ENCODE measurements at places on chromosomes 7 and 10.

DNA sequence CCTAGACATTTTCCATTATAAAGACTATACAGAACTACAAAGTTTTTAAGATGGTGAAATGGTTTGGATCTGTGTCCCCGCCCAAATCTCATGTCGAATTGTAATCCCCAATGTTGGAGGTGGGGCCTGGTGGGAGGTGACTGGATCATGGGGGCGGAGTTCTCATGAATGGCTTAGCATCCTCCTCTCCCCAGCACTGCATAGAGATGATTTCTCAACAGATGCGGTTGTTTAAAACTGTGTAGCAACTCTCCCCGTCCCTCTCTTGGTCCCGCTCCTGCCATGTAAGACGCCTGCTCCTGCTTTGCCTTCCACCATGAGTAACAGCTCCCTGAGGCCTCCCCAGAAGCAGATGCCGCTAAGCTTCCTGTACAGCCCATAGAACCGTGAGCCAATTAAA lies 1.6 kb downstream of the FAM133B start:
- DNase-seq = peak; percentile 16

- no peak for DNase-seq
Observed at GRCh38 chr7:102410123-102410522, 14.0 kb downstream of the PRKRIP1 start.

DNA sequence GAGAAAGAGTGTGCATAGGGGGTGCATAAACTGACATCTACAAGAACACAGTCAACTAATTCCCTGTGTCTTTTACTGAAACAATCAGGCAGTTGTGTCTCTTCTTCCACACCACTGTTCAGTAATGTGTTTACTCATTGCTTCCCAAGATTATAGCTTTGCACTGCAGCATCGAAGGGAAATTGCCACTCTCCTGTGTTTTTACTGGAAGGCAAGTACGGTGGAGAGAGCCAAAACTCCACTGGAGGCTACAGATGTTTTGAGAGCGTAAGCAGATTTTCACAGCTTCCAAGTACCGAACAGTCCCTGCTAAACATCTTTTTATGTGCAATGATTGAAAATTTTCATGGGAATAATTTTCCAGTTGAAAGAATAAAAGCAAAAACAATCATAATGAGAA lies 510.5 kb upstream of the AKR1E2 start:
- DNase-seq = peak; percentile 85

GRCh38 chr10:49138361-49138891 lies 4.6 kb upstream of the FAM170B start:
- DNase-seq = no peak

- DNase-seq = peak; percentile 96
Observed at GRCh38 chr7:29285444-29285793, 90.8 kb downstream of the CHN2 start.

DNA sequence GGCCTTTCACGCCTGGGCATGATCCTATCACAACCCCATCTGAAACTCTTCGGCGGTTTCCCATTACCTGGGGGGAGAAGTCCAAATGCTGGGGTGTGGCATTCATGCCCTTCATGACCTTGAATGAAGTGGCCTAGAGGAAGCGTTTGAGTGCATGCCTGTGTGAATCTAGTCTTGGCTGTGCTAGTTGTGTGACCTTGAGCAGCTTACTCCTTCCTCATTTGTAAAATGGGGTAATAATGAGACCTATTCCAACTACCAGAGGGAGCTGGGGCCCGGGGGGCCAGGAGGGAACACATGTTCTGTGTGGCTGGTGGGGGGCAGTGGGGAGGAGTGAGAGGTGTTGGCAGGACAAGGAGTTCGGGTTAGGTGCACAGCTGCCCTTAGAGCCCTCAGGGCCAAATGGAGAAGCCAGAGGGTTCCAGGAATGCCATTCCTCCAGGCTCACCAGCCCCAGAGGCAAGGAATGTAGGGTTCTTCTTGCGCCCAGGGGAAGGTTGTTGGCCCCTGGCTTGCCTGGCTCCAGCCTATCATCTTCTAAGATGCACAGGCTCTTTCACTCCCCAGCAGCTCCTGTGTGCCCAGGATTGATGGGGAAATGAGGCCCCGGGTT lies 21.3 kb upstream of the TBRG4 start:
- DNase-seq = no peak

DNA sequence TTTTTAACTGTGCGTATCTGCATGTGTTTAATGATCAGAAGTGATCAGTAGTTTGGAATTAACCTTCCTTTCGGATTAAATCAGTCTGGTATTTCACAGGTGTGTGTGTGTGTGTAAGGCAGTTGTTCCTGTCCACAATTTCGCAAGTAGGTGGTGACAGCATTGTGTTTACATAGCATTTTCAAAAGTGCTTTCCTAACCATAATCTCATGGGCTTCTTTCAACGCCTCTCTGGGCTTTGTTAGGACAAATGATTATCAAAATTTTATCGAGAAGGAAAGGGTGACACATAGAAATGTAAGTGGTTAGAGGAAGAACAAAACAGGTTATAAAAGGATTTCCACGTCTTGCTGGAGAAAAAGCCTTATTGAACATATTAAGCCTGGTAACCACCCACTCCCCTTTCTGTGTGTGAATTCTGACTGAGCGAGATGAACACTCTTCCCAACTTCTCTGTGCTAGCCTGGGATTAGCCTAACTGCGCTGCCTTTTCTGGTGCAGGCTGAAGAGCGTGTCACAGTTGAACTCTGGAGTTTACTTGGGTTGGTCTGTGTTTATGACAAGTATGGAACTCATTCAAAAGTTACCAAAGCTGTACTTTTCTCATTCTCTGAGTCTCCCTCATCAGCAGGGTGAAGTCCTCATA lies 292.3 kb upstream of the PITRM1 start:
- peak; percentile 39 for DNase-seq

GRCh38 chr7:55155351-55156117 lies 136.7 kb downstream of the EGFR start:
- no peak for DNase-seq

- DNase-seq = no peak
Observed at GRCh38 chr7:12110425-12110824, 100.7 kb upstream of the TMEM106B start.

DNA sequence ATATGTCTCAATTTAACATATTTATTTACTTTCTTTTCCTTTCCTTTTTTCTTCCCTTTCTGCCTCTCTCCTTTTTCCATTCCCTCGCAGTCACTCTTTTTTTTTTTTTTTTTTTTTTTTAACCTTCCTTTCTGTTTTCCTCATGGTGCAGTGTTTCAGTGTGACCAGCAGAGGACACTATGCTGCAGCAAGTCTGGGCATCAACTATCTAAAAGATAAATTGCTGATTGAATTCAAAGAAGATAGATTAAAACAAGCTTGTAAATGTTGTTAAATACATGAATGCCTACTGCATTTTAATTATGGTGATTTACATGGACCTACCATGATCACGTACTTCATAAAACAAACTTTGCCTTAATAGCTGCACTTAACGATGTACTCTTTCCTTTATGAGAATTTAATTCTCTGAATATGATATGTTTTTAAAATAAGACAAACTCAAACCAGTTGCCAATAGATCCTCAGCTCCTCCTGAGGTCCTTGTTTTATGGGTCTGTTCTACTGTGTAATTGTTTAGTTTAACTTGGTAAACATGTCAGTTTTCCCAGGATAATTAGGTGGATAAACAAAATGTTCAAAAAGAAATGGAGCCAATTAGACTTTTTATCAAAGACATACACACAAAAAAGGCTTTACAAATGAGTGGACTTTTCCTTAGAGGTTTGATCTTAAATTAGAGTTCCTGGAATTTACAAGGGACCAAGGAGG lies 101.0 kb upstream of the AGR3 start:
- peak; percentile 81 for DNase-seq

- DNase-seq = no peak
Observed at GRCh38 chr10:11260170-11260569, 242.5 kb downstream of the CELF2 start.

DNA sequence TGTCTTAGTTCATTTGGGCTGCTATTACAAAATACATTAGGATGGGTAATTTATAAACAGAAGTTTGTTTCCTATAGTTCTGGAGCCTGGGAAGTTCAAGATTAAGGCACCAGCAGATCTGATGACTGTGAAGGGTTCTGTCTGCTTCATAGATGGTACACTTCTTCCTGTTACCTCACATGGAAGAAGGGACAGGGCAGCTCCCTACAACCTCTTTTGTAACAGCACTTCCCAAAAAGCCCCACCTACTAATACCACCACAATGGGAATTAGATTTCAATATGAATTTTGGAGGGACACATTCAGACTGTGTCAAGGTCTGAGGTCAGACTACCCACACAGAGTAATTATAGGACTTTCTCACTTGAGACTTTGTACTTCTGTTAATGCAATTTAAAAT lies 260.3 kb downstream of the ARHGAP12 start:
- DNase-seq = no peak

DNA sequence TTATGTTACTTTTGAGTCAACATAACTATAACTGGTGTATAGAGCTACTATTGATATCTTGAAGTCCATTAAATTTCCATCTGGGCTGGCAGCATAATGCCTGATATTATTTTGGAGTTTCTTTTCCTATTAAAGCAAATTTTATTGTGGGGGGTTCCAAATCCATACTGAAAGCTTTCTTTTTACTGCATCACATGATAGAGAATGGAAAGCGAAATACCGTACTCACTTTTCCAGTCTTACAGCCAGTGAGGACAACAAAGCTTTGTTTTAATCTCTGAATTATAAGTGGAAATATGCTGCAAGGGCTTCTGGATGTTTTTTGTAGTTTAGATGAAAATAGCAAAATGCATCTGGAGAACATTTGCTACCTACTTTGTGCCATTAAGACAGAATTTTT lies 477.5 kb upstream of the SEMA3D start:
- DNase-seq = no peak

All from choroid plexus epithelial cell (primary cell).